ENCODE measurements at places on chromosomes 12 and 14.
A peak's percentile ranks its signal among the peaks of the same experiment; 100 is the strongest.

GRCh38 chr12:108211157-108211556 lies 82.1 kb downstream of the WSCD2 start:
- no peak for DNase-seq

DNA sequence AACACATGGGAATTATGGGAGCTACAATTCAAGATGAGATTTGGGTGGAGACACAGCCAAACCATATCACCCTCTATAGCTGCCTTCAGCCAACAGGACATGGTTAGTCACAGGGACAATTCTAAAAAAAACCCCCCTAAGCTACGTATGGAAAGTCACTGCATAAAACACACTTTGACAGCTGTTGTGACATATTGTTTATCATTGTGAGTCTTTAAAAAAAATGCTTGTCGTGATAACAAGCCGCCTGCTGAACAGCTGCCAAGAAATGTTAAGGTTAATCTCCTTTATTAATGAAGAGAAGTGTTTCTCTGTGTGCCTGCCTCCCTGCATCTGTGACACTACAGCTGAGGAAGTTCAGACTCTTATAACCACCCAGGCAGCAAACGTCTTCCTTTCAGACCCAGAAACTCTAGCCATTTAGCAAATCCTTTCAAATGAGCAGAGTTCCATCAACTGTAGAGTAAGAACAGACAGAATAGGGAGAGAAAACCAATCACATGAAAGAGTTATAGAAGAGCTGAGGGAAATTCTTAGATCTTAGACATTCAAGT lies 1459.6 kb upstream of the TMEM132C start:
- DNase-seq: no peak

- DNase-seq: peak; percentile 95
These were observed 3.6 kb upstream of the TNFRSF1A start for GRCh38 chr12:6345319-6346091.

- peak; percentile 67 for DNase-seq
These were observed 22.2 kb downstream of the ZNF664 start for GRCh38 chr12:123995023-123995748.
